ENCODE measurements at places on chromosomes 13 and 19. TPM values are rescaled to one million over a fixed set of nuclear protein-coding genes. Genes with fewer than 3 reads are reported as not detected.

DNA sequence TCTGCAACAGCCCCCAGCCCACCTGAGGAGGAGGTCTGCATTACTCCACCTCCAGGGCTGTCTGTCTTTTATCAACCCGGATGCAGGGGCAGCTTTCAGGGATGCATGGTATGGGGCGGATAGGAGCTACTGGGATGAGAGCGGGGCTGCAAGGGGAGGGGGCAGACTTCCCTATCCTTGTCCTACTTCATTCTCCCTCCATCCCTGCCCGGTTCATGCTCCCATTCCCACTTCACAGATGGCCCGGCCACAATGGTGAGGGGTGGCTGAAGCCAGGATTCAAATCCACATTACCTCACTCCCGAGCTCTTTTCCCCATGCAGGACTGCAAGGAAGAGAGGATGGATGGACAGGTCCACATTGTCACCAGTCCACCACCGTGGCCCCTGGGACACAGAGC, 40.5 kb upstream of the VSTM2B start:
- no peak for DNase-seq

DNA sequence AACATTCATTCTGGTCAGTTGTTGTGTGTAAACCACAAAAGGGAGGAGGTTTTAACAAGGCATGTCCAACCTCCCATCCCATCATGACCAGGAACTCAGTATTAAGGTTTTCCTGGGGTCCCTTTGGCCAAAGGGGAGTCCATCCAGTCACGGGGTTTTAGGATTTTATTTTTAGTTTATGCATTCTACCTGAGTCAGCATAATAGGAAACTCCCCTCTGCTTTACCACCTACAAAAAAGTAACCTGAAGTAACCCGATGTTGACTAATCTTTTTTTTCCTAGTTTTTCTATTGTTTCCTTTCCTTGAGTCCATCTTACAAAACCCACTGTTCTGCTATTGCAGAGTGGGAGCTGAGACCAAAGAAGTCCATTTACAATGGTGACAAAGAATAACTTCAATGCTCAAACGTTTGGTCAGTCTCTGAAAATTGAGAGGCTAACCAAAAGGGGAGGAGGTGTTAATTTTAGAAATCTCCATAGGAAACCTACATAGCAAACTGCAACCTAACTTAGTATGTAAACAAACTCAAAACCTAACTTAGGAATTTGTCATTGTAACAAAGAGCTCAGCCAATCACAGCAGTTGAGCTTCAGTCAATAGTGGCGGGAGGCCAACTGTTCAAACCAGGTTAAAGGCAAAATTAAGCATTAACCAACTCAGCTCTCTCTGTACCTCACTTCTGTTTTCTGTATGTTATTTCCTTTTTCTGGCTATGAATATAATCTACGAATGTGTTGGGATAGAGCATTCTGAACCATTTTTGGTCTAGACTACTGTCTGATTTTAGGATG, 1954.1 kb downstream of the PCDH9 start:
- DNase-seq = no peak

ZNF625 gene
- 4.2 TPM for polyA plus RNA-seq

GRCh38 chr13:85806553-85807175, 7.4 kb upstream of the SLITRK6 start:
- no peak for DNase-seq

TUBB4A gene
- polyA plus RNA-seq = 0.57 TPM

ZNF573 gene
- polyA plus RNA-seq = 13.8 TPM

LRRC63 gene
- 0.11 TPM for polyA plus RNA-seq

KCNN4 gene
- 0.51 TPM for polyA plus RNA-seq

- no peak for DNase-seq
Observed at GRCh38 chr19:8161135-8161646, 11.8 kb upstream of the FBN3 start.

DNA sequence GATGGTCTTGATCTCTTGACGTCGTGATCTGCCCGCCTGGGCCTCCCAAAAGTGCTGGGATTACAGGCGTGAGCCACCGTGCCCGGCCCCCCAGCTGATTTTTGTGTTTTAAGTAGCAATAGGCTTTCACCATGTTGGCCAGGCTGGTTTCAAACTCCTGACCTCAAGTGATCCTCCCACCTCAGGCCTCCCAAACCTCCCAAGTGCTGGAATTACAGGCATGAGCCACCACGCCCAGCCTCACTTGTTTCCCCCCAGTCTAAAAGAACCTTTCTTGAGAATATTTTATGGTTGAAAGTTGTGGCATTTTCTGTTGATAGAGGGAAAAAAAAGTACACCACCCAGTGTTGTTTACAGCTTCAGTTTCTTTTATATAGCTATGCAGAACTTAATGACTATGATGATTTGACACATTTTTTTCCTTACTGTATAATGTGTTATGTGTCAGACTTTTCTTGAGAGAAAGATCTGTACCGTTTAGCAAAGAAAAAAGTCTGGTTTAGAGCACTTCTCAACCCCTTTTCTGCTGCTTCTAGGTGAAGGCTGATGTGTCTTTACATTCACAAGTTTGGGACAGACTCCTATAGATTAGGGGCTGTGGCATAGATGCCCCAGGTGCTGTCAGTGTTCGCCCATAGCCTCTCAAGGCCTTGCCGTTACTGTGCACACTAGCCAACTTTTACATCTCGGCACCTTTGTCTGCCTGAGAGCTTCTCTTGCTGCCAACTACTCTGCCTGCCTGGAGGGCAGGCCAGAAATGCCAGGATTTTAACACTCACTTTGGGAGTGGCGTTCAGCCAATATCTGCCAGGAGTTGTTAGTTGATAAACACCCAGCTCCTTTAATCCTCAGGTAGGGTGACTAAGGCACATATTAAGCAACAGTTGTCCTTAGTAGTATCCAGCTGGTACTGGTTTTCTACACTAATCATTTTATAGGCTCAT, 33.0 kb downstream of the KCTD4 start:
- DNase-seq = no peak

ZNF491 gene
- polyA plus RNA-seq = 3.5 TPM

DNA sequence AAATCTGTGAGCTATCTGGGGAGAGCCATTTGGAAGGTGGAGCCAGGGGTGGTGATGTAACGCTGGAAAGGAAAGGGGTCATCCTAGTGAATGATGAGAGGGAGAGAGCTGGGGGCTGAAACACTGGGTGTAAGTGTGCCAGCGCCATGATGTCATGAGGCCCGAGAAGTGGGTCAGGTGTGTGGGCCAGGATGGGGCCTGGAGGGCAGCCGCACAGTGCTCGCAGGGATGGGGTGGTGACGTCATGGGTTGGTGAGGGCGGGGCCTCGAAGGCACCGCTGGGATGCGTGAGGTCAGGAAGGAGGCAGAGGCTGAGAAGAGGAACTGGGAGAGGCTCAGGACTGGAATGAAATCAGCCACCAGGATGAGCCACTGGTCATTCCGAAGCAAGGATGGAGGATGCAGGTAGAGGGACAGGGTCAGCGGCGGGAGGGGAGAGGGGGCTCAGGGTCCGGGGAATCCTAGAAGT, 4.4 kb downstream of the CCDC61 start:
- DNase-seq = no peak

- no peak for DNase-seq
Observed at GRCh38 chr13:75417012-75417384, 65.0 kb downstream of the TBC1D4 start.

GRCh38 chr13:98142380-98143156, at the start of gene FARP1:
Gene FARP1 (plus strand): TSS chr13:98143094. CDS start chr13:98213243, 70,149 bp downstream.
- no peak for DNase-seq

- no peak for DNase-seq
Observed at GRCh38 chr13:32967584-32968182, 48.5 kb upstream of the KL start.

DNA sequence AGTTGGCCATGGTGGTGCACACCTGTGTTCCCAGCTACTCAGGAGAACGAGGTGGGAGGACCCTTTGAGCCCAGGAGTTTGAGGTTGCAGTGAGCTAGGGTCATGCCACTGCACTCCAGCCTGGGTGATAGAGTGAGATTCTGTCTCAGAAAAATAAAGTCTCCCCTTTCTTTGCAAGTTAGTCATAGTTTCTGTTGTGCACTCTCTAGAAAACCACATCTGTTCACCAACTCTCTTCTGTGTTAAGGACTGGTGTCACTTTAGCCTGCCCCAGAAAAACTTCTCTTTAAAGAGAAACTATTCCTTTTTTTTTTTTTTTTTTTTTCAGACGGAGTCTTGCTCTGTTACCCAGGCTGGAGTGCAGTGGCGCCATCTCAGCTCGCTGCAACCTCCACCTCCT, 4.9 kb upstream of the CHST8 start:
- DNase-seq = no peak

ICAM1 gene
- 6.3 TPM for polyA plus RNA-seq

DNA sequence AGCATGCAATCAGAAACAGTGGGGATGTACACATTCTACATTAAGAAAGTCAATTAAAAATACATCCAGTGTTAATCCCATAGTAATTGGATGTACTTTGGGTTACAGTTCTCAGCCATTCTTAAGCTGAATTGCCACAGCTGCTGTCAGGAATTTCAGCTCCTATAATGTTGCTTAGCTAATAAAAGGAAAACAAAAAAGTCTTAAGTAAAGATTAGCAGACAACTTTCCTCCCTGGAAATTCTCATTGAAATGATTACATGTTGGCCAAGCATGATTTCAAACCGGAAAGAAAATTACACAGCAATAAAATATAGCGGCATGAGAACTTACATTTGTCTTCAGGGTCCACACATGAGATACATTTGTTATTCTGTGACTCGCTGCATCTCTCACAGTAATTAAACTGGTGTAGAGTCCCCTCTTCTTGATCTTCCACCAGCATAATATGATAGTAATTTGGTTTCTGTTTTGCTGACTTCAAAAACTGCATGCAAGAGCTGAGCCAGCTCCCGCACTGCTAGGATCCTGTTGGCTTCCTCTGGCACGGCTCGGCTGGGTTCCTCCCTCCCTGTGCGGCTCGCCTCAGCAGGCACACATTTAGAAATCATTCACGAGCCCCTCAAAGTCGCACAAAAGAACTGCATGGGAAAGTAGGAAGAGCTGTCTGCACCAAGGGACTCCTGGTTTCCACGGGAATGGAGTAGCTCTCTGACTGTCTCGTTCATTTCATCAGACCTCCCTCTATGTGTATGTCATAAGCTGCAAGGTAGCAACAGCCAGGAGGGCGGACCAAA, at the start of gene HTR2A:
Gene HTR2A, minus strand, starts transcription at position 713 of the 797 bp plus-strand sequence. CDS start 1,147 bp downstream, outside the sequence.
- no peak for DNase-seq

- no peak for DNase-seq
Observed at GRCh38 chr19:47464675-47465419, 6.8 kb downstream of the SLC8A2 start.

- no peak for DNase-seq
Observed at GRCh38 chr13:80572923-80573316, 232.0 kb upstream of the SPRY2 start.

GFY gene
- polyA plus RNA-seq = 0.09 TPM

DNA sequence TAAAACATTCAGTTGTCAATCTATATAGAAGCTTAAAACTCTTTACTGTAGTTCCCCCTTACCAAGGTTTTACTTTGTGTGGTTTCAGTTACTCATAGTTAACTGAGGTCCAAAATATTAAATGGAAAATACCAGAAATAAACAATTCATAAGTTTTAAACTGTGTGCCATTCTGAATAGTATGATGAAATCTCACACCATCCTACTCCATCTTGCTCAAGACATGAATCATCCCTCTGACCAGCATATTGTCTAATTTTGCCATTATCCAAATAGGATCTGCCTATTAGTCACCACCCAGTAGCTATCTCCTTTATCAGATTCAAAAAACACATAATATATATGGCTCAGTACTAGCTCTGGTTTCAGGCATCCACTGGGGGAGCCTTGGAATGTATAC, 22.4 kb downstream of the ZNF571 start:
- no peak for DNase-seq

- no peak for DNase-seq
Observed at GRCh38 chr13:35887115-35887666, 244.0 kb downstream of the DCLK1 start.

TMPRSS9 gene
- 0.38 TPM for polyA plus RNA-seq

DNA sequence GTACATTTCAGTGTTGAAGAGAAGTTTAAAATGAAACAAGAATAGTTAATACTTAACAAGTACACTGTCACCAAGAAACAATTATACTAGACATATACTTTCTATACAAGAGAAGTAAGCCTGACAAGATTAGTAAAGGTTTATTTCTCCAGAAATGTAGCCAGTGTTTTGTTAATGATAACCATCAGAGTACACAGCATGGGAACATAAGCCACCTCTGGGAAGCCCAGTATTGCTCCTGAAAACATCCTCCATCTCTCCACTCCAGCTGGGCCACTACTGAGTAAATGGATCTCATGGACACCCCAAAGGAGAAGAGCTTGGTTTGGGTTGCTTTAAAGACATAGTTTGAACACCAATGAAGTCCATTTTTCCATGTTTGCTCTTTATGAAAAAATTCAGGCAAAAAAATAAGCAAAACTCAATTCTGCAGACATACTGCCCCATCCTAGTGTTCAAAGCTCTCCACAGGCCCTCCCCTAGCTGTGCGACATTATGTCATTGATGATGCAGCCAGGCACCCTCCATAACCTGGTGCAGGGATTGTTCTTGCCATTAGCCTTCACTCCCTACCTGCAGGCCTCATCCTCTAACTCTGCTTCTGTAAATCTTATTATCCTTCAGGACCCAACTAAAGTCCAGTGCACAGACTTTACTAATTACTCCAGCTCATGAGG, 61.9 kb downstream of the LHFPL6 start:
- DNase-seq = no peak

SRRM5 gene
- polyA plus RNA-seq = 0.71 TPM

EXOC3L2 gene
- polyA plus RNA-seq = 1.1 TPM

GRCh38 chr13:49399801-49400472, 43.9 kb downstream of the CAB39L start:
- no peak for DNase-seq

DNA sequence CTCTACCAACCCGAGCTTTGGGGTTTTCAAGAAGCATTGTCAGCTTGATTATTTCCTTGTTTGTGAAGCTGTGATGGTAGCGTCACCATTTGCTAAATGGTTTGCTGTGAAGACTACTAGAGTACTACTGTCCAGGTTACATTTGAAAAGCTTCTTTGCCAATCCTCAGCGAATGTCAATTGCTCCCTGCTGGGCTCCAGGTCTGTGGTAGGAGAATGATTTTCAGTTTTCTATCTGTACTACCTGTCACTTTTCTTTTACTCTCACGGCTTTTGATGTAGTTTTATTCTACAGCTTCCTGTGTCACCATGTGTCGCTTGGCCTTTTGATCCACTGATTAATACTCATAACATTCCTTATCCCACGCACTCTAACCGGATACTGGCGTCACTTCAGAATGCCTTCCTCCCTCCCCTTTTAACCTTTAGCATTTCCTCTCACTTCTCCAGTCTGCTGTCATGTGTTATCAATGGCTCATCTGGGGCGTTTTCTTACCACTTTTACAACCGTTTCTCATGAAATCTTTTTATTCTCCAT, 7.5 kb upstream of the GPR183 start:
- DNase-seq = no peak

All from forelimb muscle (tissue), 1 donor.